ENCODE measurements at places on chromosomes 13 and 19.

DNA sequence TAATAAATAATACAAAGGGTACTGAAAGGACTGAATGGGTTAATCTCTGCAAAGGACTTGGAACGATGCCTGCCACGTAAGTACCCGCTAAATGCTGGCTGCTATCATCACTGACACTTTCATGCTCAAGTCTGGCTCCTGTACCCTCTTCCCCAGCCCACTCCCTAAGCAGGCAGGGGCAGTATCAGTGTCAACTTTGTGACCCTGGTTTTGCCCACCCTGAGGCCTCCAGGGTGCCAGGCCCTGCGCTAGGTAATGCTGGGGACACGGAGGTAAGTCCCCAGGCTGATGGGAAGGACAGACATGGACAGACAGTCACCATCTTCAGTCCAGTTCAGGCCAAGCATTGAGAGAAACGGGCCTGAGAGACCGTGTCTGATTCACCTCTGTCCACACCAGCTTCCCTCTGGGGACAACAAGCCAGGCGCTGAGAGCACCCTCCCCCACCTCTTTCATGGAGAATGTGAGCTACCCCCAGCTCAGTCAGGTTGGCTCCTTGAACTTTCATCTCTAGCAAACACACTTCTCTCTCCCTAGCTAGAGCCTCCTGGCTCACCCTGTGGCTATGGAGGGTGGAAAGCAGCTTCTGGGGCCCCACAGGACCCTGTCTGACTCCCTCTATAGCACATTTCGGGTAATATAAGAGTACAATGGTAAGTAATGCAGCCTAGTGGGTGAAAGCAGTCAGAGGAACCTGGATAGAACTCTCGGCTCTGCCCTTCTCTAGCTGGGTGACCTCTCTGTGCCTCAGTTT lies 800 bp downstream of the ETFB start:
- DNase-seq, result no peak

DNA sequence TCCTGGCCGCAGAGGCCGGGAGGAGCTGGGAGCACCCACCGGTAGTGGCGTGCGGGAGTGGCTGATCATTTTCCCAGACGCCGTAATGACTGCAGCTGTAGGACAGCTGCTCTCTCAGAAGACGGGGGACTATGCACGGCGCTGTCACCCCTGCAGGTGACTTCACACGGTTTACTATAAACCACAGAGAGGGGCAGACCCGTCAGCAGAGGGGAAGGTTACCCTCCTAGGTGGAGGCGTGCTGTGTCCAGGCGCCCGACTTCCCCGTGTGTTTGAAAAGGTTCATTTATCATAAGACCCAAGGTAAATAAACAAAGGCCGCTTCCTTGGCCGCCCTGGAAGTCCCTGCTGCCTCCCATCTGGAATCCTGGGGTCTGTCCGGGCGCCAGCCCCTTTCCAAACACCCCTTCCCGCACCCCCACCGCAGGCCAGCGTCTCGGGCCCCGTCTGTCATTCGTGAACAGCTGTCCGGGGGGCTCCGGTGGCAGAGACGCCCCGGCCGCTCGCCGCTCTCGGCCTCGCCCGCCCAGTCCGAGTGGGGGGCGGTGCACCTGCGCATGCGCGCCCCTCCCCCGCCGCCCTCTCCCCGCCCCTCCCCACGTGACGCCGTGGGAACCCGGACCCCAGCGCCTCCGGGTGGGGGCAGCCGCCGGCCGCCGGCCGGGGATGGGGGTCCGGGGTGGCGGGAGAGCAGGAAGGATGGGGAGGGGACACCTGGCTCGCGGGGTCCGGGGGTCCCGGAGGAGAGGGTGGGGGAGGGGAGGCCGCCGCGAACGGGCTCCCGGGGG lies 915 bp downstream of the SHC2 start:
- DNase-seq, result no peak

- no peak for DNase-seq
Observed at GRCh38 chr13:111322001-111322915, 1.8 kb downstream of the TEX29 start.

DNA sequence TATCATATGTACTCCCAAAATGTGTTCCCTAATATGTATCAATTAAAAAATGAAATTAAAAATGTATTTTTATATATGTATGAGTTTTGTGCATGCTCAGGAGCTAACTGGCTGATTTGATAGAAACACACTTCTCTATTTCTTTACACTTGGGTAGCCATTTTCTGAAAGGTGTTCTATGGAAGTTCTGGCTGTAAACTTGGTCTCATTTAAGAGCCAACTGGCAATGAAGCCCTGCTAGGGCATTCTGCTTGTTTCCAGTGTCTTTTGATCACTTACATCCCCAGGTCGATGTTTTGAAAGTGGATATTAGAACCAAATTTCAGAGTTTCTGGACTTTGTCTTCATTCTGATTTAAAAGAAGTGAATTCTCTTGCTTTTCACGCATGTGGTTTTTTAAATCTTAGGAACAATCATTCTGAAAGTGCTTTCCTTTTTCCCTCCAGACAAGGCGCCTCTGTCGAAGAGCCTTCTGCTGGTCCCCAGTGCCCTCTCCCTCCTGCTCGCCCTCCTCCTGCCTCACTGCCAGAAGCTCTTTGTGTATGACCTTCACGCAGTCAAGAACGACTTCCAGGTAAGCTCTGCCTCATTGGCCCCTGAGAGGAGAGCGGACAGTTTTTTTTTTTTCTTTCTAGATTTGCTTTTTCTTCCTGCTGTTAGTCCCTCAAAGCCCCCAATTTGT lies 20.1 kb downstream of the GPR18 start:
- DNase-seq, result no peak

DNA sequence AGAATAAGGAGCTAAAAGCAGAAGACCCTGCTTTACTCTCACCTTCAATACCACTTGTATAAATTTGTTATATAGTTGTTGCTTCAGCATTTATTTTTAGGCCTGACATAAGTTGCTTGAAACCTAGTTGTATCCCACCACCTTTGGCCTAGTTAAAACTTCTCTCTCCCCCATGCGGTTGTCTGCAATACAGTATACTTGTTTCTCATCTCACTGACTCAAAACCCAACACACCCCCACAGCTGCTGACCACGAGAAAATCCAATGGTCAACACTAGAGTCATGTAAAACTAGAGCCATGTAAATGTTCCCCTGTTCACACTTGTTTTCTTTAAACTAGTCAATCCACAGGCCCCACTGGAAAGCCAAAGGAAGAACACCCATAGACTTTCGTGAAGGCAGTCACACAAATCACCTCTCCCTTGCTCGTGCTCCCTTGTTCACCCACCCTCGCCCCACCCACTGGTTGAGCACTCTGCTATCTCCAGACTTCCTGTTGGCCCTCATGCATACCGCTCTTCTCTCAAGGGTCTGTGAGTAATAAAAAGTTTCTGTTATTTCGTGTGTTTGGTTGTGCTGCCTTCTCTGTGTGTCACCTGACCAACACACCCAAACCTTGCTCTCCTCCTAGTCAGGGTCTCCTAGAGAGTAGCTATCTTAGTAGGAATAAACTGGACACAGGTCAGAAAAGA lies 12.9 kb upstream of the CCDC169 start:
- no peak for DNase-seq

DNA sequence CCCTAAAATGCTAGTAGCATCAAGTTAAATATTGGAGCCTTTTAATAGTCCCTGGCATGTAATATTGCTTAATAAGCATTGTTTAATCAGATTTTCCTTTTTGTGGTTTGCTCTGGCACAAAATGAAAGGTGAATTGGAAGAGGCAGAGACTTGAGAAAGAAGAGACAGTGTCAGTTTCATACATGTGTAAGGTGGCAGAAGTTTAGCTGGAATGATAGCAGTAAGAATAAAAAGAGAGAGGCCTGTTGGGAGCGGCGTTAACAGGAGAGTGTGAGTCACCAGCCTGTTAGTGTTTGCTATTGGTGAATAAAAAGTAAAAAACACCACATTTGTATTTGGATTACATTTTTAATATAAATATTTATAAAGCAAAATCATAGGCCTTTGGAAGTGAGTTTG lies 145.3 kb downstream of the PDS5B start:
- DNase-seq, result no peak

All from SW 1271 (cell line).